ENCODE measurements at places on chromosomes 6 and 20.
A peak's percentile ranks its signal among the peaks of the same experiment; 100 is the strongest.

GRCh38 chr6:12720310-12720709, 3.7 kb downstream of the PHACTR1 start:
- no peak for DNase-seq

- DNase-seq: no peak
Measured at GRCh38 chr20:49990271-49990720, 7.5 kb downstream of the SNAI1 start.

GRCh38 chr20:13336308-13337089, 115.4 kb downstream of the ISM1 start:
- no peak for DNase-seq

GRCh38 chr20:62390317-62391164, 3.6 kb downstream of the RPS21 start:
- no peak for DNase-seq

DNA sequence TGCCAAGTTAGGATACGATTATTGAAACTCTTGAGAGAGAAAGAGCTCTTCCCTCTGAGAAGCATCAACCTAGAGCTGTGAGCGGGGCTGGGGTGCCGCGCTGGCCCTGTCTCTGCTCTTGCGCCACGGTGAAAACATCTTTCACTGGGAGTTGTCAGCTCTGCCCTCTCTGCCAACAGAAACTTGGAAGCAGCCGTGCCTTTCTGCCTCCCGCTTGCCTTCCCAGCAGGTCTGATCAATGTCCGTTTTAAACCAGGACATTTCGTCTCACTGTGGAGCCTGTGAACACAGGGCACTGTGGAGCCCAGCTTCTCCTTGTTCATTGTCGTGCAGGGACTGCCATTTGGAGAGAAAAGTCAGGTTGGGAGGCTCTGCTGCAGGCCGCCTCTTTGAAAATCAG, 249.2 kb upstream of the PMEPA1 start:
- no peak for DNase-seq

- no peak for DNase-seq
Measured at GRCh38 chr20:50237349-50237748, 46.7 kb downstream of the CEBPB start.

- no peak for DNase-seq
Measured at GRCh38 chr20:15339264-15339663, 1001.9 kb upstream of the FLRT3 start.

- DNase-seq: no peak
Measured at GRCh38 chr6:170522565-170523183, 30.4 kb downstream of the PSMB1 start.

- no peak for DNase-seq
Measured at GRCh38 chr20:50837532-50838321, 42.9 kb downstream of the BCAS4 start.

DNA sequence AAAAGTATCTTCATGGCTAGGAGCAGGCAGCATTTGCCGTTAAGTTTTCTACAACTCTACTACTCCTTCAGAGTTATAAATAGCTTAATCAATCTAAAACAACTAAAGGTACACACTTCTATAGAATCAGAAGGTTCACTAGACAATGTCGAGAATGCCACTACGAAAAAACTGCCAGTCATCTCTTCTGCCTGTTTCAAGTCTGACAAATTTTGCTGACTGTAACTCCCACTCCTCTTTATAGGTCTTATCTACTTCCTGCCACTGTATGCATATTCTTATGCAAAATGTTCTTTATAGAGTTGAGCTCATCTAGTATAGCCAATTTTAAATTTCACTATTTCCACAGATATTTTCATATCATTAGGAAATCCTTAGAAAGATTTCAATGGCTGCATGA, 160.1 kb downstream of the EYS start:
- DNase-seq: no peak

DNA sequence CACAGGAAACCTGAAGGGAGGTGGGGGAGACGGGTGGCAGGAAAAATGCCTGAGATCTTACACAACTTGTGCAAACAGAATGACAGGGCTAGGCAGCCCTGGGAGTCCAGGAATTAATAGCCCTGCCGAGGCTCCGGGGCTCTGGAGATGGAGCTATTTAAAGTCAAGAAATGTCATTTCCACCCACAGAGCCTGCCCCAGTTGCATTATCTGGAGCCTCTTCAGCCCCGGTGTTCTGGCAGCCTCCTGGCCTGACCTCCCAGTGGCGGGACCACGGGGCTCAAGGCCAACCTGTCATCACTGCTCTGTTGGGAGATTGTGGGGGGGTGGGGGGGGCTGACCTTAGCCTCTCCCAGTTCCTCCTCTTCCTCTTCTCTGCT, 28.5 kb upstream of the SCUBE3 start:
- no peak for DNase-seq

DNA sequence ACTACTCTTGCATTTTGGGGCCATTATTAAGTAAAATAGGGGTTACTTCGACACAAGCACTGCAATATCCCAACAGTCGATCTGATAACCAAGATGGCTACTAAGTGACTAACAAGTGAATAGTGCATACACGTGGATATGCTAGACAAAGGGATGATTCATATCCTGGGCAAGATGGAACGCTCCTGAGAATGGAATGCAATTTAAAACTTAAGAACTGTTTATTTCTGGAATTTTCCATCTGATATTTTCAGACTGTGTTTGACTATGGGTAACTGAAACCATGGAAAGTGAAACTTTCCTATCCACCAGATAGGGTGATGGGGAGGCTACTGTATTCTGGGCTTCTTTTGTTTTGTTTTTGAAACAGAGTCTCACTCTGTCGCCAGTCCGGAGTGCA, 66.5 kb downstream of the ILRUN start:
- no peak for DNase-seq

DNA sequence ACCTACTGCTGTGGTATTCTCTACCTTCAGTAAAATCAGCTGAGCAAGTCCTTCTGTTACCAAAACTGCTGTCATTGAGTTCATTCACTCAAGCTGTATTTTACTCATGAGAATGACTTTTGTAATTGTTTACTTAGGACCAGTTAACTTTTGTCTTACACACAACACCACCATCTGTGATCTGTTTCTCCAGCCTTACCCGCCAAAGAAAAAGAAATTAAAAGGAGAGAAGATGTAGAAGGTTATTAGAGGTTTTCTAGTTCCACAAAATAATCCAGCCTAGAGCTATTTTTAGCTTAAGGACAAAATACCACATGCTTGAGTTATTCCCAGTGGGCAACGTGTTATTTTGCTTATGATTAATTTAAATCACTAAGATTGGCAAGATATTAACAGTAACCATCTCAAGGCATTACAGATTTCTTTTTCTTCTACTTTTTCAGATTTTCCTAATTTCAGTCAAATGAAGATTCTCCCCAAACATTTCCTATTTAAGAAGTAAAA, 38.2 kb downstream of the FAM8A1 start:
- no peak for DNase-seq

GRCh38 chr20:61593516-61593915, 341.5 kb downstream of the CDH4 start:
- no peak for DNase-seq

GRCh38 chr6:39778581-39779255, 13.5 kb upstream of the DAAM2 start:
- no peak for DNase-seq

- peak; percentile 30 for DNase-seq
Measured at GRCh38 chr20:32536851-32537656, 48.1 kb downstream of the NOL4L start.

All from HL-60 (cell line).